ENCODE measurements at places on chromosomes 1 and 21. TPM values are rescaled to one million over a fixed set of nuclear protein-coding genes. Genes with fewer than 3 reads are reported as not detected.

- DNase-seq = no peak
- no peaks in the 10 kb centered on the region for H3K4me1 ChIP-seq
- H3K27me3 ChIP-seq = no peaks in the 10 kb centered on the region
- H3K4me3 ChIP-seq = no peak overlapping the region
- no peak overlapping the region for H3K27ac ChIP-seq
- no peaks in the 10 kb centered on the region for H3K36me3 ChIP-seq
These were observed 235.4 kb downstream of the TPR start for GRCh38 chr1:186139701-186140100.

DNA sequence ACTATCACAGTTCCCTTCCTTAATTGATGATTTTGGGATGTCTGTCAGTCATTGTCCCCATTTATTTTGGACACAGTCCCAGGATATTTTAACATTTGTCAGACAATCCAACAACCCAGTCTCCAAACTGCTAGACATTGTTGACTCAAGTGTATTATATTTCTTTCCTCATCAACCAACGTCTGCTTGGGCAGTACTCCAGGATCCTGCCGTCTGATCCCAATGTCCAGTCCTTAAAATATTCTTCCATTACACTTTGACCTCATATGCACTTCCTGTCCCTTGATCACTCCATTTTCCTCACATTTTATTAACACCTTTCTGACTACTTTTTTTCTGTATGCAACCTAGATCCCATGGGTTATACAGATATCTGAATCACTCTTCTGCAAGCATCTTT lies 39.8 kb upstream of the KIAA0040 start:
- peaks cover under 1% of the 10 kb centered on the region for H3K36me3 ChIP-seq
- no peaks in the 10 kb centered on the region for H3K27me3 ChIP-seq
- H3K27ac ChIP-seq = no peak overlapping the region
- no peak overlapping the region for H3K4me3 ChIP-seq
- peaks cover 27% of the 10 kb centered on the region for H3K4me1 ChIP-seq

- peak overlapping the region; percentile 7 for H3K4me3 ChIP-seq
- peaks cover 1% of the 10 kb centered on the region for H3K36me3 ChIP-seq
- H3K27me3 ChIP-seq = no peaks in the 10 kb centered on the region
- peak overlapping the region; percentile 14 for H3K27ac ChIP-seq
These were observed 11.8 kb upstream of the FUBP1 start for GRCh38 chr1:77990629-77991204.

DNA sequence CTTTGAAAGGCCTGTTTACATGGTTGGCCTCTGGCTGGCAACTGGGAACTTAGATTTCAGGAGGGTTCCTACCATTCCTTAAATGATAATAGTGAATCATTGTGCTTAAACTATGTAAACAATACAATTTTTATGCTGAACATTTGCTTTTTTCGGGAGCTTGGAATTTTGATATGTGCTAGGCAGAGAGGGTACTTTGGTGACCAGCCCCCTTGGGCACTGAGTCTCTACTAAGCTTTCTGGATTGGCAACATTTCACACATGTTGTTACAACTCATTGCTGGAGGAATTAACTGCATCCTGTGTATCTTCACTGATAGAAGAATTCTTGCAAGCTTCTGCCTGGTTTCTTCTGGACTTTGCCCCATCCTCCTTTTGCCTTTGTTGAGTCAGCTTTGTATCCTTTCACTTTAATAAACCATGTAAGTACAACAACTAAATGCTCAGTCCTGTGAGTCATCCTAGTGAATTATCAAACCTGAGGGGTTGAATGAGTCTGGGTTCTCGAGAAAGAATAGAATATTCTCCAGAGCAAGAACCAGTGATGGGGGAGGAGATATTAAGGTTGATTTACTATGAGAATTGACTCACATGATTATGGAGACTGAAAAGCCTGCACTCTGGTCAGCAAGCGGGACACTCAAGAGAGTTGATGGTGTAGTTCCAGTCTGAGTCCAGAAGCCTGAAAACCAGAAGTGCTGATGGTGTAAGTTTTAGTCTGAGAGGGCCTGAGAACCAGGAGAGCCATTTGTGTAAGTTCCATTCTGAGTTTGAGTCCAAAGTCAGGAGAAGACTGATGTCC lies 3.1 kb upstream of the SLC16A4 start:
- no peaks in the 10 kb centered on the region for H3K27me3 ChIP-seq
- no peaks in the 10 kb centered on the region for H3K4me1 ChIP-seq
- no peak for DNase-seq
- H3K4me3 ChIP-seq = no peak overlapping the region
- H3K36me3 ChIP-seq = peaks cover 9% of the 10 kb centered on the region

DNA sequence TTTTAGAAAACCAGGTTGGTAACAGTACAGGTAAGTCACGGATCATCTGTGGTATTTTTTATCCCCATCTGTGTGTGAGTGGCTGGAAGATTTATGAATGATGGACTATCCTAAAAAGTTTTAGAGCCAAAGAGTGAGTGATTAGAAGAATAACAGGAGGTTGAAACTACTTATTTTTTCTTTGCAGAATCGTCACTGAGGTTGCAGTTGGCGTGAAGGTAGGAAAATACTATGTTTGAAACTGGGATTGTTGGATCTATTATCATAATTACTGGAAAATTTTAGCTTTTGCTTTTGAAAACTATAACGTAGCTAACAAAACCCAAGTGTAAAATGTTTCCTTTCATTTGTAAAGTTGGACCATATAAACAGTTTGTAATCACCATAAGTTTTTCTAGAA lies 1.8 kb downstream of the PTBP2 start:
- H3K4me3 ChIP-seq = peak overlapping the region; percentile 88
- H3K27me3 ChIP-seq = no peaks in the 10 kb centered on the region
- peak overlapping the region; percentile 99 for H3K27ac ChIP-seq
- DNase-seq = no peak

GRCh38 chr1:165492845-165493373 lies 48.0 kb upstream of the RXRG start:
- no peaks in the 10 kb centered on the region for H3K4me1 ChIP-seq
- H3K4me3 ChIP-seq = no peak overlapping the region
- no peak overlapping the region for H3K27ac ChIP-seq
- no peaks in the 10 kb centered on the region for H3K36me3 ChIP-seq

DNA sequence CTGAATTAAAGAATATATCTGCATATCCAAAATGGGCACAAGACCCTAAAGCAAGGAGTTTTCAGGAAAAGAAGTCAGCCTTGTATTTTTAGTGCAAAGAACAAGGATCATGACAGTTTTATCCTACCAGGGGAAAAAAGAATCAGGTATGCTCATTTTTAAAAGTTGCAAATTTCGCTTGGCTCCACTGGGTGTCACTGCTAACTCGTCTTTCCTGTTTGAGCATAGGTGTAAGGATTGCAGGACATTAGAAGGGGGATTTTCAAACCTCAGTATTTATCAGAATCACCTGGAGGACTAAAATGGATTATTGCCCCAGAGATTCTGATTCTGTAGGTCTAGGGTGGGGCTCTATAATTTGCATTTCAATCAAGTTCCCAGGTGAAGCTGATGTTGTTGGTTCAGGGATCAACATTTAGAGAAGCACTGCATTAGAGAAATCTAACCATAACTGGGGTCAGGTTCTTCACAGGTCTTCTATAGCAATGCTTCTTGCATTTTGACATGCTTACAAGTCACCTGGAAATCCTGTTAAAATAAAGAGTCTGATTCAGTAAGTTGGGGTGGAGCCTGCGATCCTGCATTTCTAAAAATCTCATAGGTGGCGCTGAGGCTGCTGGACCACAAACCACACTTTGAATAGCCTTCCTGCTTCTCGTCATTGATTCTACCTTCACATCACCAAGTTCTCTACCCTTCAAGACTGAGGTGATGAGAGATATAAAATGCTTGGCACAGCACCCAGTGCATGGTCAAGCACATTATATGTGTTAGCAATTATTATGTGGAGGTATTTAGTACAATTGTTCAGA lies 39.6 kb downstream of the NUF2 start:
- no peaks in the 10 kb centered on the region for H3K4me1 ChIP-seq
- no peak overlapping the region for H3K27ac ChIP-seq
- DNase-seq = no peak
- H3K4me3 ChIP-seq = no peak overlapping the region

DNA sequence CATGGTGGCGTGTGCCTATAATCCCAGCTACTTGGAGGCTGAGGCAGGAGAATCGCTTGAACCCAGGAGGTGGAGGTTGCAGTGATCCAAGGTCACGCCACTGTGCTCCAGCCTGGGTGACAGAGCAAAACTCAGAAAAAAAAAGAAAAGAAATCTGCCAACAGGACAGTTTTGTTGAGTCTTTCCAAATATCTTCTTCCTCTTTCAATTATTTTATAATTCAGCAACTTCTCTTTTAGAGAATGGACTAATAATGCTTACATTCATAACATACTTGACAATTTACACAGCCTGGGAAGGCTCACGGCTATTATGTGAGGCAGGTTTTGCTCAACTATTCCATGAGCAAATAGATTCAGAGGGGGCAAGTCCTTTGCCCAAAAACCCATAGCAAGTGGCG lies 18.1 kb downstream of the CNR2 start:
- no peak overlapping the region for H3K4me3 ChIP-seq
- no peaks in the 10 kb centered on the region for H3K36me3 ChIP-seq
- no peak overlapping the region for H3K27ac ChIP-seq
- DNase-seq = no peak
- peaks cover 25% of the 10 kb centered on the region for H3K4me1 ChIP-seq

- H3K4me1 ChIP-seq = peaks cover 29% of the 10 kb centered on the region
- H3K27ac ChIP-seq = no peak overlapping the region
- H3K36me3 ChIP-seq = no peaks in the 10 kb centered on the region
- no peak overlapping the region for H3K4me3 ChIP-seq
These were observed 17.8 kb upstream of the JAK1 start for GRCh38 chr1:64984106-64984505.

DNA sequence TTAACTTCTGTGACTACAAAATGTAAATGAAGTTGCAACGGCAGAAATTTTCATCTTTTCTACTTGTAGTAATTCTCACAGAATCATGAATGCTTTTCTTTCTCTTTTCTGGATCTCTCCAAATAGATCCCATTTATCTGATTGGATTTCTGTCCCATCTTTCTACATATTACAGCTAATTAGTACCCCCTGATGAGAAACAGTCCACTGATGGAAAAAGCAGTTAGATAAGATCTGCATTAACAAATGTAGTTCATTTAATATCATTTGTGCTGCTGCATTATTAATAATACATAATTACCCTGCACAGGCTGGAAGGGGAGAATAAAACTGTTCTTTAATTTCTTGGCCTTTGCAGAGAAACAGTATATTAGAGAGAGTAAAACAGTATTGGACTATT lies 289.3 kb downstream of the TTLL7 start:
- no peak overlapping the region for H3K4me3 ChIP-seq
- H3K27ac ChIP-seq = no peak overlapping the region
- no peak for DNase-seq
- no peaks in the 10 kb centered on the region for H3K27me3 ChIP-seq
- H3K36me3 ChIP-seq = peaks cover 9% of the 10 kb centered on the region

DNA sequence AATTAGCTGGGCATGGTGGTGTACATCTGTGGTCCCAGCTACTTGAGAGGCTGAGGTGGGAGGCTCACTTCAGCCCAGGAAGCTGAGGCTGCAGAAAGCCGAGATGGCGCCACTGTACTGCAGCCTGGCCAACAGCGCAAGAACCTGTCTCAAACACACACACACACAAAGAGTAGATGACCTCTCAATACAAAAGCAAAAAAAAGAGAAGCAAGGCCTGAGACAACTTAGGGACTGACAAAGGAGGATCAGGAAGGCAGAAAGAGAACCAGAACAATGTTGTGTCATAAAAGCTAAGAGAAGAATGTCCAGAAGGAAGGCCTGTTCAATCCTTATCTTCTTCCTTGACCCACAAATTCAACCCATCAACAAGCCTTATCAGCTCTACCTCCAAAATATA lies 18.5 kb downstream of the WASF2 start:
- H3K4me3 ChIP-seq = no peak overlapping the region
- no peak for DNase-seq
- H3K27me3 ChIP-seq = no peaks in the 10 kb centered on the region
- no peak overlapping the region for H3K27ac ChIP-seq
- peaks cover 74% of the 10 kb centered on the region for H3K4me1 ChIP-seq
- peaks cover 23% of the 10 kb centered on the region for H3K36me3 ChIP-seq

DNA sequence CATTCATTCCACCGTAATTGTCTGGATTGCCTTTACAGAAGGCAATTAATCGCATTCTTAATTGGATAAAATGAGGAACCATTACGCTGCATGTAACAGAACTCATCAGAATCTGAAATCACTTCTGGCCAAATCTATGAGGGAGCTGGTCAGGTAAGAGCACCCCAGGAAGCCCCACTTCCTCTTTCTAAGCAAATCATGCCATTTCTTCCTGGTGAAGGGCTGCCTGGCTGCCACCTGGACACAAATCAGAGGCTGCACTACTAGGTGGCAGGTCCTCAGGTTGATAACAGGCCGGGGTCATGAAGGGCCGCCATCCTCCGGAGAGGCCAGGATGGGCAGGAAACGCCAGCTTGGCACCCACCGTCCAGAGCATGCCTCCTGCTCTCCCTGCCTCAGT lies 73.7 kb downstream of the CAPZB start:
- no peak overlapping the region for H3K4me3 ChIP-seq
- peaks cover 57% of the 10 kb centered on the region for H3K4me1 ChIP-seq
- H3K27ac ChIP-seq = peak overlapping the region; percentile 78
- no peak for DNase-seq
- no peaks in the 10 kb centered on the region for H3K27me3 ChIP-seq

DNA sequence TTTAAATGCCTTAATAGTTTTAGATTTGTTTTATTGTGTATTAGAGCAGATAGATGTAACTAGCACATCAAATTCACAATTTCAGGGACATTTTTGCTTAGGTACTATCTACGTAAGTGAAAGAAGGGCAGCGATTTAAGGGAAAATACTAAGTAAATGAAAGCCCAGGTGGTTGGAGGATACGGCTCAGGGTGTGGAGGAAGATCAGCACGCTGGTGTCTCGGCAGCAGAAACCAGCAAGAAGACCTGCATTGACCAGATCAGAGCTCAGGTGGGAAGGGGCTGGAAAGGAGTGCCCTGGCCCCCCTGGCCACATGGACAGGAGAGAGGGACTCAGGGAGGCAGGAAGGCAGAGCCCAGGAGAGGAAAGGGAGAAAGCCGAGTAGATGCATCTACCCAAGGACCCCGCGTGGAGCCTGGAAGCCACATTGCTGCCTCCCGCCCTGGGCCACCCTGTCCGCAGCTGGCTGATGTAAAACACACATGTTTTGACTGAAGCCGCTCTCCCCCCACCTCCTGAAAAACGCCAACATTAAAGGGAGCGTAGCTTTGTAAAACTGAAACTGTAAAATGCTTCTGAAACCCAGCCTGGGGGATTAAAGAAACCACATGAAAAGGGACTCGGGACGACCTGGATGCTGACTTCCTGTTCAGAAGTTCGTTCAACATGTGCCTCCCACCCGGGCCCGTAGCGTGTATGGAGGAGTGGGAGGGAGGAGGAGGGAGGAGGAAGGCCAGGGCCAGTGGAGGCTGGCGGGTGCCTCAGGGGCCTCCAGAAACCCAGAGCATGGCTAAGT lies 72.6 kb upstream of the TARDBP start:
- DNase-seq = peak; percentile 79
- H3K27me3 ChIP-seq = peaks cover 83% of the 10 kb centered on the region
- no peak overlapping the region for H3K27ac ChIP-seq
- H3K36me3 ChIP-seq = no peaks in the 10 kb centered on the region
- H3K4me1 ChIP-seq = peaks cover 58% of the 10 kb centered on the region

GRCh38 chr1:70071601-70072000 lies 133.8 kb downstream of the LRRC40 start:
- DNase-seq = no peak
- H3K36me3 ChIP-seq = no peaks in the 10 kb centered on the region
- no peak overlapping the region for H3K4me3 ChIP-seq
- H3K27me3 ChIP-seq = peaks cover 17% of the 10 kb centered on the region

Gene CLCA1
- not detected for total RNA-seq

Gene KRTCAP2
- 203 TPM for total RNA-seq

Gene ZNF648
- total RNA-seq = 0.07 TPM

Gene BTBD8
- 3.3 TPM for total RNA-seq

Gene SAMD11
- 0.17 TPM for total RNA-seq

Gene COL6A1
- 1.7 TPM for total RNA-seq

Gene GABRD
- total RNA-seq = not detected

Gene PITHD1
- 107 TPM for total RNA-seq

Gene RAD54L
- 33.1 TPM for total RNA-seq
